ENCODE measurements at places on chromosomes 11 and 22.

- DNase-seq: no peak
Observed at GRCh38 chr11:127943763-127944162, 643.6 kb downstream of the ETS1 start.

DNA sequence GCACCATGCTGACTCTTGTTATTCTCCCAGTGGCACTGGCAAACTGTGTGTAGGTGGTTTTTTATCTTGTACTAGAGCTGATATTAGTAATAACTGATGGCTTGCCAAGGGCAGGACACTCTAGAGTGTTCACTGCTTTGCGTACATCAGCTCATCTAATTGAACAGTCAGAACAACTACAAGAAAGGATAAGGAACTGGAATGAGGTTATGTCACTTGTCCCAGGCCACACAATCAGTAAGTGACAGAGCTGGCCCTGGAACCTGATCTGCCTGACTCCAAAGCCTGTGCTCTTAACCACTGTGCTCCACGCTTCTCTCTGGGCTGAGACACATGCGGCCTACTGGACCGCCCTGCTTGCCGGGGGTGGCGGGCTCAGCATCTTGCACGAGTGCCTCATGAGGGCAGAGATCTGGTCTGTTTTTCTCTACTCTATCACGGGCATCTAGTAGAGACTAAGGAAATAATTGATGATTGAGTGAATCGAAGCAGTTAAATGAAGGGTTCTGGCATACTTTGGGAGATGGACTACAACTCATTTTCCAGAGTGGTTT is 155.9 kb upstream of the SORL1-AS1 start:
- no peak for DNase-seq

DNA sequence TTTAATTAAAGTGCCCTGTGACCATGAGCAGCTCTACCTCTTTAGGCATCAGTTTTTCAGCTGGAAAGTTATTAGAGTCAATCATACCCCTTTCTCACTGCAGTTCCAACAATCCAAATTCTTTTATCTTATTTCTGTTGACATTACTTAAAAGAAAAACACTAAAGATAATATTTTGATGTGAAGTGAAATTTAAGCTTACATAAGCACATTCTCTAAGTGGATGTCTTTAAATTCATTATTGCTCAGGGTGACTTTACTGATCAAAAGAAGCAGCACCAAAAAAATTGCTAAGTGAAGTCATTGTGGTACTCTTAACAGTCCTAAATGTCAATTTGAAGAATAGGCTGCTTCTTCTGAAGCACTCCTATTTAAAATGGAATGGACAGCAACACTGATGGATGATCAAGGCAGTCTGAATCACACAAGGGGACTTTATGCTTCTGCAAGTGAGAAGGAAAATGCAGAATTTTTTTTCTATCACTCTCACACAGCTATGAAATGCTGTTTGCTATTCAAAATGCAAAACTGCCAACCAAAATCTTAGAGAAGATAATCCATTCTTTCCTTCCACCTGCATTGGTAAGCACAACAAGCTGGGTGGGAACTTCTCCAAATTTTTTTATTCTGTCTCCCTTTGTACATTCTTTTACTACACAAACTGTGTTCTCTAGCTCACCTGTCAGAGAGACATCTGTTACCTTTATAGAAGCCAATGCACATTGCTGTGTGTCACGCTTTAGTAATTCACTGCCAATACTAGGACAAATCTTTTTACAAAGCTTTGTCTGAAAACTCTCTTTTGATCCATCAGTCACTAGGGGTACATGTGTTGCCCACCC is 179.9 kb downstream of the GRIA4 start:
- no peak for DNase-seq

GRCh38 chr11:8252946-8253345 is 10.7 kb downstream of the LMO1 start:
- no peak for DNase-seq

DNA sequence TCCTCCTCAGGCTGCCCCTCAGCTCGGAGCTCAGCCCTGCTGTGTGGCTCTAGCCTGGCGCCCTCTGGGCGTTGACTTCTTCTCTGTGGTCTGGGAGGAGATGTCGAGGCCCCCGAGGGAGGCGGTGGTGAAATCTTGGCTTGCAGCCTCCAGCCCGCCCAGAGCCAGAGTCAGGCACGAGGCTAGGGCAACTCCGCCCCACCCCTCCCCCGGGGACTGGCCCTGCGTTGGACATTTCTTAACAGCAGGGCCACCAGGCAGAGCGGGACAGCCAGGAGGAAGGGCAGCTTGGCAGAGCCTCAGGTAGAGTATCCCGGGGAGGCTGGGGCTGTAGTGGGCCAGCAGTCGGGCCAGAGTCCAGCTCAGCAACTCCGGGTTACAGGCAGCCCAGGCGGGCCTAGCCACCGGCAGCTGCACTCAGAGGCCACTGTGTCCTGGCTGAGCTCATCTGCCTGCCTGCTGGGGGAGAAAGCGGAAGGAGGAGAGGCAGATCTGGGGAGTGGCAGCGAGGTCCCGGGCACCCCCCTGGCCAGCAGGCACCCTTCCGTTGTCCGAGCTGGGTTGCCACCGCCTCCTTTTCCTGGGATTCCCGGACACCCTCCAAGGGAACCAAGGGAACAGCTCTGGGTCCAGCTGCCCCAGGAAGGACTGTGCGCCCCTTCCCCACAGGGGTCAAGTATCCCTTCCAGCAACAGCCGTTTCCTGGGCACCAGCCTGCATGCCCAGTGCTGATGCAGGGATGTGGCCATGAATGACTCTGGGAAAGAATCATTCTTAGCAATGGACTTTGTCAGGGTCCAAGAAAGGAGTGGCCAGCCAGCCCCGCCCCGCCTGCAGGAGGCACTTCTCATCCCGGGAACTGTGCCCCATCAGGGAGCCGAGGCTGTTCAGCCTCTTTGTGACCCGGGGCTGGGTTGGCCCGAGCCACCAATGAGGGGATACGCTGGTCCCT is at the start of gene ALDH3B1:
Gene ALDH3B1 (plus strand): TSS at position 238 of the 952 bp plus-strand sequence. CDS start 4,971 bp downstream, outside the sequence.
- no peak for DNase-seq

DNA sequence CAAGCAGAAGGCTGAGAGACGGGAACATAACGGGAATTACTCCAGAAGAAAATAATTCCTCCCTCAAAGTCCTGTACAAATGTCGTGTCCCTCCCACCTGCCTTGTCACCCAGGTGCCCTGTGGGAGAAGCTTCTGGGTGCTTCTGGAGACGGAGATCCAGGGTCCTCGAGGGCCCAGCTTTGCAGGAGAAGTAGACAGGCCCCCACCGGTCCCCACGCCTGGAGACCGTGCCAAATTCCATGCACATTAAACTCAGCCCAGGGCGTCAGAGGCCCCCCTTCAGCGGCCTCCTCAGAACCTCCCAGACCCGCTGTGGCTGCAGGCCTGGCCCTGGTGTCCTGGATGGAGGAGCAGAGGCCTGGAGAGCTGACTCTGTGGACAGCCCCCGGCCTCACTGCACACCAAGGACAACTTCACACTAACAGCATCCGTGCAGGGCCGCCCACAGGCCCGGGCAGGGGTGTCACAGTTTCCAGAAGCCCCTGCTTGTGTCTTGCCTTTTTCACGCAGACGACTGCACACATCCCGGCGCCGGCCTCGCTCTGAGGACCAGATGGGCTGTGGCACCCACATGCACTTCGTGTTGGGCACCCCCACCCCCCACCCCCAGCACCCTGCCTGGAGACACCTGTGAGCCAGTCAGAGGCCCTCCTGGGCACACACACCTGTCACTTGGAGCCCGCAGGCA is 734.3 kb downstream of the BRD1 start:
- no peak for DNase-seq

DNA sequence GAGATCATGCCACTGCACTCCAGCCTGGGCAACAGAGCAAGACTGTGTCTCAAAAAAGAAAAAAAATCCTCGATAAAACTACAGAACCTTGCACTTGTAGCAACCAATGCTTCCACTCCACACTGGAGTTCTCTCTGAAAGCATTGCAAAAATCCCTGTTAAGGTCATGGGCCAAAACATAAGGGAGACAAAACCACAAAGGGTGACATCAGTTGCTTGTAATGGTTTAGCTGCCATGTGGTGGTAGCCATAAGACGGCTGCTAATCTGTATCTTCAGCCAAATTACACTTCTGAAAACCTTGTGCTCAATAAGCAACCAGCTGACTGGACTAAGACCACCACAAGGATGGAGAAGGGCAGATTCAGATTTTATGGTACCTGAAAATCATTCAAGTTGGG is 20.6 kb upstream of the TPH1 start:
- no peak for DNase-seq

DNA sequence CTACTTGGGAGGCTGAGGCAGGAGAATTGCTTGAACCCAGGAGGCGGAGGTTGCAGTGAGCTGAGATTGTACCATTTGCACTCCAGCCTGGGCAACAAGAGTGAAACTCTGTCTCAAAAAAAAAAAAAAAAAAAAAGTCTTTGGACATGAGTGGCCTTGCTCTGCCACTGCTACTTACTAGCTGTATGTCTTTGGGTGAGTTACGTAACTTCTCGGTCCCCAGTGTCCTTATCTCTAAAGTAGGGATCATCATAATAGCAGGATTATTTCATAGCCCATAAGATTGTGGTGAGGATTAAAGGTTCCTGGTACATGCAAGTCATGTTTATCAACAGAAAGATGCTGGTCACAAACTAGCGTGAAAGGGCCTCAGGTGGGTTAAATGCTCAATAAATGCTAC is 53.9 kb upstream of the HEPHL1 start:
- no peak for DNase-seq

GRCh38 chr11:96311120-96311568 is 31.9 kb downstream of the MAML2 start:
- DNase-seq: no peak

DNA sequence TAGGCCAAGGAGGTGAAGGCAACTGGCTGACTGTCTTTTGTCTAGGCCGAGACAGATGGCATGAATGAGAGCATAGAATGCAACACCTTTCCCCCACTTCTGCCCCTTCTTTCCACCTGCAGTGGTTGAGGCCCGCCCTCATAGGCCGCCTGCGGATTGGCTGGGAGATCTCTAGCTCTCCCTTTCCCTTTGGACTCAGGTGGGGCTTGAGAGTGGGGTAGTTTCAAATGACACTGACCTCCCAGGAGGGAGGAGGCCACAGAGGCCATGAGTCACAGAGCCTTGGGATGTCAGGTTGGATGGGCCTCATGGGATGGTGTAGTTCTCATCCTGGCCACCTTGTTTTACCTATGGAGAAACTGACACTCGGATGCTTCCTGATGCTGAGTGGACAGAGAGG is 9.1 kb downstream of the MICAL2 start:
- DNase-seq: no peak

GRCh38 chr11:65559535-65559934 is 1.4 kb upstream of the LTBP3 start:
- DNase-seq: no peak

GRCh38 chr22:19749876-19750275 is 10.7 kb upstream of the TBX1 start:
- no peak for DNase-seq

- no peak for DNase-seq
Observed at GRCh38 chr11:66055021-66055420, 2.9 kb downstream of the SF3B2 start.

DNA sequence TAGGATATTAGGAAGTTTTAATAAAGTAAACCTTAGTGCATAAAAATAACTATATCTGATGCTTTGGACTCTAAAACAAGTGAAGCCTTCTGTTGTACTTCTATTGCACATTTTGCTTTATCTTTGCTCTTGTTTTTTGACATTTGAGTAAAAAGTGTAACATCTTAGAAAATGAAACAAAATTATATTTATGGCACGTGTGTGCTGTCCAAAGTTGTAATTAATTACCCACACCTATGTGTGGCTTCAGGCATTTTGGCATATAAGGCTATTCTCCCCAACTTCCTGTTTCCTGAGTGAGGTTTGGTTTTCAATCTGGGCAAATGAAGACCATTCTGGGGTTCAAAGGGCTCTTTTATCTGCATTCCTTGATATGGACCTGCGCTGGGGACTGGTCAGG is at the start of gene OOSP1:
Gene OOSP1 (plus strand): TSS at position 301 of the 400 bp plus-strand sequence. CDS start 23 bp downstream, at position 324.
- no peak for DNase-seq

GRCh38 chr11:11618973-11619435 is 2.8 kb downstream of the GALNT18 start:
- DNase-seq: no peak
